KBM-7 (cell line): ENCODE measurements at places on chromosomes 11 and 22.
A peak's percentile ranks its signal among the peaks of the same experiment; 100 is the strongest.

DNA sequence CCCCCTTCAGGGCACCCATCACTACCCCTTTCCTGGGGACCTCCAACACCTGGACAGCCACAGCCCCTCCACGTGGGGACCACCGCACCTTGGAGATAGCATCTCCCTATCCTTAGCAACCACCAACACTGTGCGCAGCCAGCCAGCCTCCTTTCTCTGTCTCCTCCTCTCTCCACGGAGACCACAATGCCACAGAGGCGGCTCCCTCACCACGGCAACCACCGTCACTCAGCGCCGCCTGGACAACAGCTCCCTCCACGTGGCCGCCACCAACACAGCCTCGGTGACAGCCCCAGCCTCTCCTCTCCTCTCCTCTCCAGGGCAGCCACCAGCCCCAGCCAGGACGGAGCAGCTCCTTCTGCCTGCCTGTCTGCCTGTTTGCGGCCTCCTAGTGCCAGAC is 10.5 kb downstream of the ELFN2 start:
- peak; percentile 56 for DNase-seq

DNA sequence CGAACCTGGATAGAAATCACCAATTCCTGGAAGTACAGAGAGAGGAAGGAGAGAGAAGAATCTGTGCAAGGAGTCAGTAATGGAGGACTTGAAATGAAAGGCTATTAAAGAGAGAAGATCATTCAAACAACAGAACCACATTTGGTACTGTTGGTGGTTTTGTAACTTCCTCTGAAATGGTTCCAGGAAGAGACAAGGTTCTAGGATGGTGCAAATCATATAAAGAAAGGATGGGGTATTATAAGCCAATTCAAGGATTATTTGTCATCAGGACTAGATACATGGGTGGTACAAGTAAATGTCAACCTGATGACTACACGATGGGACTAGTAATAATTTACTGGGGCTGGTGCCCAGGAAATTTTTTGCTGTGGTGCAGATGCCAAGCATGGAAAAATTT is 28.9 kb upstream of the TMA7B start:
- no peak for DNase-seq

DNA sequence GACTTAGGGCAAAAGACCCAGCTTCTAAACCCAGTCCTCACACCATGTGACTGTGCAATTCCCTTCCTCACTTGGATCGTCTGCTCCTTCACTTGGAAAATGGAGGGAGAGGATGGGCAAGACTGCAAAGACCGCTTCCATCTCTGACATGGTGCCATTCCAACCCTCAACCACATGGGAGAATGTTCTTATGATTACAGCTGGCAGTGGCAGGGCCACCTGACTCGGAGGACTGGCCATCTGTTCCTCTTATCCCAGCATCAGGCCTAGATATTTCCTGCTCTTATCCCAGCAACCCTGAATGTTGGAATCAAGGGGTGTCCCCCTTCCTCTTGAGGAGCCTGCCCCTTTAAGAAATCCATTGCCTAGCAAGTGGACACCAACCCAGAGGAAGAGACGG is 15.4 kb downstream of the DSCAML1 start:
- DNase-seq = no peak

- no peak for DNase-seq
Observed at GRCh38 chr11:73852049-73852448, 24.6 kb downstream of the COA4 start.

DNA sequence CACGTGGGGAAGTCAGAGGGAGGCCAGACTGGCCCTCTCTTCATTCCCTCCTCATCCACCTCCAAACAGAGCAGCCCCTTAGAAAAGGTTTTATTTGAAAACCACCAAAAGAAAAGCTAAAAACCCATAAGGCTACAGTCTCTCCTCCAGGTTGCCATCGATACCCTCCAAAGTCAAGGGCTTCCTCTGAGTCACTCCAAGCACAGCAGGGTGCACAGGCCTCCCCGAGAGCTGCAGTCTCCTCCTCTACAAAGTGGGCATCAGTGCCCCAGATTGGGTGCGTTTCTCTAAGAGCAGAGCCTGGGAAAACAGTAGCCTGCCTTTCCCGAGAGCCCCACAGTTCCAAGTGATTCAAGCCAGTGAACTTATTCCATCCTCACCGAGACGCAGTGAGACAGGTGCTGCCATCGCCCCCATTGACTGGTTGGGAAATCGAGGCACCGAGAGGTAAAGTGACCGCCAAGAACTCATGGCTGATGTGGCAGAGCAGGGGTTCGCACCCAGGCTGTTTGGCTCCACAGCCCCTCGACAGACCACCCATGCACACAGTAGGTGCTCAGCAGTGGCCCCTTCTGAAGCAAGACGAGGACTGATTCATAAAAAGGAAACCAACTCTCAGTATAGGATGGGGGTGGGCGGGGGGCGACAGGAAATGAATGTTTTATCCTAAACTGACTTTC is 91.7 kb upstream of the SHISAL1 start:
- no peak for DNase-seq

DNA sequence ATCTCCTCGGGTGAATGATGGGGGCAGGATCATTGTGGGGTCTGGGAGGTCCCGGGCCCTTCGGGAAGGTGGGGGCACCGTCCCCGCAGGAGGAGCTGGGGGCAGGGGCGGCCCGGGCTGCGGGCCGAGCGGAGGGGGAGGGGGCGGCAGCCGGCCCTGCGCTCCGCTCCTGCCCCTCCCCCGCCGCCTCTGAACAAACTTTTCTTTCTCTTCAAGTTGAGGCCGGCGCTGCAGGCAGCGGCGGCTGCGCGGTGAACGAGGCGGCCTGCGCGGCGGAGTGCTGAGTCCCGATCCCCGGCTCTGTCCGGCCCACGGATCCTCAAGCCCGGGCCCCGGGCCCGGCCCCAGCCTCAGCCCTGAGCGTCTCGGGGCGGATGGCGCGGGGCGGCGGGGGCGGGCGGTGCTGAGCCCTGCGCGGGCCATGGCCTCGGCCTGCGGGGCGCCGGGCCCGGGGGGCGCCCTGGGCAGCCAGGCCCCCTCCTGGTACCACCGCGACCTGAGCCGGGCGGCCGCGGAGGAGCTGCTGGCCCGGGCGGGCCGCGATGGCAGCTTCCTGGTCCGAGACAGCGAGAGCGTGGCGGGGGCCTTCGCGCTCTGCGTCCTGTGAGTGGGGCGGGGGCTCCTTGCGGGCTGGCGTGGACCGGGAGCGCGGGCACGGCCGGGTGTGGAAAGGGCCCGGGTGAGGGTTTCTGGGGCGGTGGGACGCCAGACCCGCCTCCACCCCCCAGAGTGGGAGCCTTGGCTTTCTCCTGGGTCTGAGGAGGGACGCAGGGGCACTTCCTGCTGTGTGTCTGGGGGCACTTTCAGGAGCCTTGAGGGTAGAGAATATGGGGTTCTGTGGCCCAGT is at the start of gene INPPL1:
Gene INPPL1 (plus strand): TSS at position 204 of the 847 bp plus-strand sequence. CDS start 218 bp downstream, at position 422.
- DNase-seq = peak; percentile 29

GRCh38 chr22:30694171-30694639 is 469 bp upstream of the OSBP2 start:
- peak; percentile 67 for DNase-seq

DNA sequence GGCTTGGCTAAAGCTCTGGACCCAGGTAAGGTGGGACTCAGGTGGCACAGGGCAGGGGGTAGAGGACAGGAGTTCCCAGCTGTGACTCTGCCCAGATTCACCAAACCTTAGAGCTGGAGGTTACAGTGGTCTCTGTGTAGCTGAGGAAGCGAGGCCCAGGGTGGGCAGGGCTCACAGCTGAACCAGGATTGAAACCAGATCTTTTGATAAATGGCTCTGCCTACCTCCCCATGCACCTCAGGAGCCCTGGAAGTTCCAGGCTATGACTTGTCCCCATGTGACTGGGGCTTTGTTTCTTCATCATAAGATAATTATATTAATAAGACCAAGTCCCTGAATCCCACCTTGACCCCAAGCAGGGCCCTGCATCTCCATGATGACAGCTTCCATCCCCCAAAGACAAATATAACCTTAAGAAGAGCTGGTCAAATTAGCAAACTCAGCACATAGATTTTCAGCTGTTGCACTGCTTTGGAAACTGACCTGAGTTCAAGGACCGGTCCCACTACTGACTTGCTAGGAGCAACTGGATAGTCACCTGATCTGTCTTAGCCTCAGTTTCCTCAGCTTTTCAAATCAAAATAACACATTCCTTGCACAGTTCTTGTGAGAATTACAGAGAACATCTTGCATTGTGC is 21.3 kb upstream of the TSKU start:
- no peak for DNase-seq

DNA sequence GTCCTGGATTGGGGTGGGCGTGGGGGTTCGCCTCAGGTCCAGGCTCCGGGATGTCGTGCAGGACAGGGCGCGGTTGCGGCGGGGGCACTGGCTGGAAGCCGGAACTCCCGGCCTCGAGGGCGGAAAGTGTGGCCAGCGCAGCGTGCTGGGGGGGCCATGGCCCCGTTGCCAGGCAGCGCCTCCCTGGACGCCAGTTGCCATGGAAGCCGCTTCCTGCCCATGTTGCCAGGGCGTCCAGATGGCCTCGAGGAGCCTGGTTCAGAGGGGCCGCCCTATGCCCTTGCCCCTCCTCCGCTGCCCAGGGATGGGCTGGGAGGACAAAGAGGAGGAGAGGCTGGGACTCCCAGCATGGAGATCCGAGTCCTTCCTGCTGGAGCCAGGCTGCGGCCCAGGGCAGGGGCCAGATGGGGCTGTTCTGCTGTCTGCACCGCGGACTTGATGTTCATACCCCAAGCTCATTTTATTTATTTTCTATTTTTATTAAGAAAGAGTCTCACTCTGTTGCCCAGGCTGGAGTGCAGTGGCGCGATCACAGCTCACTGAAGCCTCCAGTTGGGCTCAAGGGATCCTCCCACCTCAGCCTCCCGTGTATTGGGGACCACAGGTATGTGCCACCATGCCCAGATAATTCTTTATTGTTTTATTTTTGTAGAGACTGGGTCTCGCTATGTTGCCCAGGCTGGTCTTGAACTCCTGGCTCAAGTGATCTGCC is 4.6 kb upstream of the CCDC188 start:
- peak; percentile 72 for DNase-seq

DNA sequence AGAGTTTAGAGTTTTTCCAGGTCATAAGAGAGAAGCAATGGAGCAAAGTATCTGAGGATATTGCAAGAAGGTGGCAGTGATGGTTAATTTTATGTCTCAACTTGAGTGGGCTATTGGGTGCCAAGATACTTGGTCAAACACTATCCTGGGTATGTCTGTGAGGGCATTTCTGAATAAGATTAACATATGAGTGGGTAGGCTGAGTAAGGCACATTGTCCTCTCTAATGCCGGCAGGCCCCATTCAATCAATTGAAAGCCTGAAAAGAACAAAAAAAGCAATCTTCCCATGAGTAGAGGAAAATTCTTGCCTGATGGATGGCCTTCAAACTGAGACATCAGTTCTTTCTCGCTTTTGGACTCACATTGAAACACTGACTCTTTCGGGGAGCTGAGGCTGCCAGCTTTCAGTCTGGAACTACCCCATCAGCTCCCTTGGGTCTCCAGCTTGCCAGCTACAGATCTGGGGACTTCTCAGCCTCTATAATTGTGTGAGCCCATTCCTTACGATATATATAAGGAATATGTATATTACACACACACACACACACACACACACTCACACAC is 228.8 kb downstream of the BUD13 start:
- DNase-seq = no peak

GRCh38 chr22:25791556-25791955 is 49.6 kb downstream of the MYO18B start:
- DNase-seq = no peak

DNA sequence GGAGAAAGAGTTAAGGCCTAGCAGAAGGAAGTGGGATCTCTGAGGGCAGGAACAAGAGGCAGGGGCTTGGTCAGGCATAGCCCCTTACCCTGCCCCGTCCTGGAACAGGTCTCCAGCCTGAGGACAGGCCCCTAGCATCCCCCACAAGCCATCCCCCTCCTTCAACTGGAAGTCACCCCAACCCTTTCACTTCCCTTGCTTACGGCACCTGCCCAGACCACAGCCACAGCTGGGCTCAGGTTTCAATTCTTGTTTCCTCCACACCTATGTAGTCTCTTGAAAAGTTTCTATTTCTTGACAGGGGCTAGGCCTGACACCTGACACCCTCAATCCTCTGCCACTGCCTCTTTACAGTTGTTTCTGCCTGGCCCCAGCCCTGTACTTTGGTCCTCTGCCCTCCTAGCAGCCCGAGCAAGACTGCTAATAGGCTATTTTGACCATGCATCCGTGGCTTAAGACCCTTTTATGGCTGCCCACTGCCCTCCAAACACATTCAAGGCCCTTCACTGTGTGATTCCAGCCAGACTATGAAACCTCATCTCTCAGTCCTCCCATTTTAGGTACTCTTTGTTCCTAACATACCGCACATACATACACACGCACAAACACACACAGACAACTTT is 10.9 kb upstream of the FCHSD2 start:
- peak; percentile 43 for DNase-seq

GRCh38 chr22:19180740-19181410 is 2.3 kb upstream of the SLC25A1 start:
- no peak for DNase-seq

- DNase-seq = no peak
Observed at GRCh38 chr11:102446606-102447005, 6.0 kb downstream of the TMEM123 start.

GRCh38 chr22:29563652-29564460 is 10.3 kb upstream of the THOC5 start:
- DNase-seq = no peak

GRCh38 chr11:128420265-128420664 is 167.1 kb downstream of the ETS1 start:
- DNase-seq = no peak

- peak; percentile 96 for DNase-seq
Observed at GRCh38 chr11:76768088-76768908, 14.9 kb upstream of the TSKU start.

DNA sequence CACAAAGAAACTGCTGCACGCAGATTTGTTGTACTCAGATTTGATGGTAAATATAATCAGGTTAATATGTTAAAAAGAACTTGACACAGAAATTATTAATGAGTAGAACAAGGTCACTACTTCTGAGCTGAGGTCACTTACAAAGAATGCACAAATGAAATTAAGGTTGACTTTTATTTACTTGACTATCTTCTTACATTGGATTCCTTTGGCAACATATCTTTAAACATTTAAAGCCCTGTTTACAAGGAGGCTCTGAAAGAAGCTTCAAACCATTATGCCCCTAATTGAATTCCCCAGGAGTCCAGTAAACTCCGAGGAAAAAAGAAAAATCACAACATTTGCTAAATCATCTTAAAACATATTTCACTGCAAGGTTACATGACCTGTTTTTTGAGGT is 245.5 kb downstream of the SOX6 start:
- no peak for DNase-seq

GRCh38 chr11:47179655-47179991 is 2.9 kb upstream of the ARFGAP2 start:
- peak; percentile 61 for DNase-seq

GRCh38 chr11:15882876-15883454 is 473.4 kb downstream of the SOX6 start:
- DNase-seq = no peak

DNA sequence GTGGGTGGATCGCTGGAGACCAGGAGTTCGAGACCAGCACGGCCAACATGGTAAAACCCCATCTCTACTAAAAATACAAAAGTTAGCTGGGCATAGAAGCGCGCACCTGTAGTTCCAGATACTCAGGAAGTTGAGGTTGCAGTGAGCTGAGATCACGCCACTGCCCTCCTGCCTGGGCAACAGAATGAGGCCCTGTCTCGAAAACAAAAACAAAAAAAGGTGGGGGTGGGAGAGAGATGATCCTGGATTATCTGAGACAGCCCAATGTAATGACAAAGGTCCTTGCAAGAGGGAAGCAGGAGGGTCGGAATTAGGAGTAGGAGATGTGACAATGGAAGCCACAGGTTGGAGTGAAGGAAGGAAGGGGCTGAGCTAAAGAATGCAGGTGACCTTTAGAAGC is 87.6 kb upstream of the APOA1 start:
- DNase-seq = no peak

- no peak for DNase-seq
Observed at GRCh38 chr11:95149651-95150364, 60.2 kb downstream of the ENDOD1 start.
